ENCODE measurements at places on chromosomes 13 and 19.

DNA sequence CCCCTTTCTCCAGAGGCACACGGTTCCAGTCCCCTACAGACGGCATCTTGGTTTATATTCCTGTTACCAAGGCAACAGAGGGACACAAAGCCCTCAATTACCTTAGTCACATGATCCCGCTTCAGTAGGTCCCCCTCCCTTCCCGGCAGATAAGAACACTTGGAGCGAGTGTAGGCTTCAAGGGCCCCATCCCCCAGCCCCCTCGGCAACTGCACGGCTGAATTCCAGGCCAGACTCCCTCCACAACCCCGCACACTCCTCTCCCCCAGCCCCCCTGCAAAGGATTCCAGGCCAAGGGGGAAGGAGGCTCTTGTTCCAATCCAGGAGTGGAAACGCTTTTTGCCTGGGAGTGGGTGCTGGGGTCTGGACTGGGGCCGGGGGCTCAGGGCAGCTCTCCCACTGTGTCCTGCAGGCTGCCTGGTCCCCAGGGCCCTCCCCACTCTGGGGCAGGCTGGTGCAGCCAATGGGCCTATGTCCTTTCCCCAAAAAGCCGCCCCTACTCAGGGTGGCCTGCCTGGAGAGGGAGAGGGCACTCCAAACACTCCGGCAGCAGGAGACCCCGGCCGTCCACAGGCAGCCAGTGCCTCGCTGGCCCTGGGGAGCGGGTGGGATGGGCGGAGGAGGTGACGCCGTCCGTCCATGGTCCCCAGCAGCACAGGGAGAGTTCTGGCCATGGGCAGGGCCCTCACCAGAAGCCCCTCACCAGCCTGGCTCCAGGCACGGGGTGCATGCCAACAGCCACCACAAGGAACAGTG lies 62.6 kb downstream of the MLLT1 start:
- no peak for DNase-seq

DNA sequence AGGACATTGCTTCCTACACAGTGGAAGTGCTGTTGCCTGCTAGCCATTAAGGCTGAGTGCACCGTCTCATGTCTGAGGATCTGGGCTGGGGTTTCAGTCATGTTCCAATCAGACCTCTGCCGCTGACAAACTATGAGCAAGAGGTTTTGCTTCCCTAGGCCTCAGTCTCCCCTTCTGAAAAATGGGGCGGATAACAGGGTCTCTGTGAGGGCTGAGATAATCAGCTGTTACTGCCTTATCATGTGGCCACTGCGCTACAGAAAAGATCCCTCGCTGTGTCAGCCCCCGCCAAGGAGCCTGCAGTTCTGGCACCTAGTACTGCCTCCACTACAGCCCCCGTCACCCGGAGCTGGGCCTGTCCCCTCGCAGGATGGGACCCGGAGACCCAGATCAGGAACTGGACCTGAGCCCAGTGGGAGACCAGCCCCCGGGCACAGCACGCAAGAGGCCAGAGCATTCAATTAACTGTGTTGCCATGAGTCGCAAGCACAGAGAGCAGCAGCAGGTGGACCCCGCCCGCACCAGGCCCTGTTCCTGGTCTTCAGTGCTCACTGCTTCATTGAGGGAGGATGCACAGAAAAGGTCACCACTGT lies 3.0 kb upstream of the PNKP start:
- no peak for DNase-seq

GRCh38 chr19:12825254-12826131 lies 8.9 kb downstream of the RTBDN start:
- no peak for DNase-seq

DNA sequence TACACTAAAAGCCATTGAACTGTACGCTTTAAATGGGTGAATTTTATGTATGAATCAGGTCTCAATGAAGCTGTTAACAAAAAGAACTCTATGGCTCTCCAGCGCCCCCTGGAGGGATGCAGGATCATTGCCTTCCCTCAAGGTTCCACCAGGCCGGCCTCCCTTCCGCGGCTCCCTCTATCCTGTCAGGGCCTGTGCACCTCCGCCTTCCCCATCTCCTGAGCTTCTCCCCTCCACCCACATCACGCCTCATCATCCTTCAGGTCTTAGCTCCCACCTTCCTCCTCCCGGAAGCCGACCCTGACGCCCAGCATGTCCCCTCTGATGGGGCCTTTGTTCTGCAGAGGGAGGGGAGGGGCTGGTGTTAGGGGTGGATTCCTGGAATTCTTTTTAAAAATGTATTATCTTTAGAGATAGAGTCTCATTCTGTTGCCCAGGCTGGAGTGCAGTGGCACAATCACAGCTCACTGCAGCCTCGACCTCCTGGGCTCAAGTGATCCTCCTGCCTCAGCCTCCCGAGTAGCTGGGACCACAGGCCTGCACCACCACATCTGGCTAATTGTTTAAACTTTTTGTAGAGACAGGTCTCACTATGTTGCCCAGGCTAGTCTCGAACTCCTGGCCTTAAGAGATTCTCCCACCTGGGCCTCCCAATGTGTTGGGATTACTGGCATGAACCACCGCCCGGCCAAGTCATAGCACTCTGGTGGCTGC lies 27.7 kb downstream of the MEIS3 start:
- peak; percentile 86 for DNase-seq

- DNase-seq = no peak
Observed at GRCh38 chr19:34432797-34433196, 4.6 kb downstream of the UBA2 start.

GRCh38 chr19:38070573-38070972 lies 153.4 kb downstream of the DPF1 start:
- no peak for DNase-seq

DNA sequence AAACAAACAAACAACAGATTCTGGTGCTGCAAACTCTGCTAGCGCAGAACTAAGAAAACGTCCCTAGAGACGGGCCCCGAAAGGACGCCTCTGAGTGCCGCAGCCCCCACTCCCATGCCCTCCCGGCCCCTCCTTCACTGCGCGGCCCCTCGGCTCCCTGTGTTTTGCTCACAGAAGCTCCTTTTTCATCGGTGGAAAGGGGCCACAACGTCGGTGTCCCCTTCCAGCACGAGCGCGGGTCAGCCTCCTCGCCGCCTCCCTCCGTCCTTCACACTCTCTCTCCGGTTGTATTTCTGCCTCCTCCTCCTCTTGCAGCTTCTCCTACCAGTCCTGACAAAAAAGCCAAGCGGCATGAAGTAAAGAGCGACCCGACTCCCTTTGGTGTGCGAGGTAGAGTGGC lies 14.8 kb upstream of the F7 start:
- DNase-seq = no peak

- DNase-seq = no peak
Observed at GRCh38 chr13:21348488-21349120, 110.5 kb downstream of the ZDHHC20 start.

GRCh38 chr13:56015919-56016318 lies 1124.8 kb upstream of the PRR20A start:
- DNase-seq = no peak

DNA sequence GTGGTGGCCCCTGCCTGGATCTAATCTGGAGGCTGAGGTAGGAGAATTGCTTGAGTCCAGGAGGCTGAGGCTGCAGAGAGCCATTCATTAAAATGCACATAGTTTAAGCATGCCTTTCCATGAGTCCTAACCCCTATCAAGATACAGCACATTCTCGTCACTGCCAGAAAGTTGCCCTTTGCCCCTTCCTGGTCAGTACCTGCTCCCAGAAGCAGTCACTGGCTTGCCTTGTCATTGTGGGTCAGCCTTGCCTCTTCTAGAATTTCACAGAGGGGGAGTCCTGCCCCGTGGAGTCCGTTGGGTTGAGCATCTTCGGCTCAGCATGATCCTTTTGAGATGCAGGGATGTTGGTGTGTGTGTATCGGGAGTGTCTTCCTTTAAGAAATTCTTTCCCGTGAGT lies 10.8 kb downstream of the BICRA start:
- DNase-seq = no peak

GRCh38 chr13:25966086-25966485 lies 85.7 kb downstream of the SHISA2 start:
- DNase-seq = no peak

DNA sequence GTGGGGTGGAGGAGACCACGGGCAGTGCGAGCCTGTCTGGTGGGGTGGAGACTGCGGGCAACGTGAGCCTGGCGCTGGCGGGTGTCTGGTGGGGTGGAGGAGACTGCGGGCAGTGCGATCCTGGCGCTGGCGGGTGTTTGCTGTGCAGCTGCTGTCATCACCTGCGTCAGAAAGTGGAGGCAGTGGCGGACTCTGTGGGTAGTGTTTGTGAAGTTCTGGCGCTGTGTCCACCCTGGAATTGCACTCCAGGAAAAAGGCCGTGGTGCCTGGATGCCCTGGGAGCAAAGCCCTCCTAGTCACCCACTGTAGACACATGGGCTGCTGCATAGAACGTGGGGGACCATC lies 6.2 kb downstream of the TEX29 start:
- no peak for DNase-seq

- DNase-seq = no peak
Observed at GRCh38 chr19:38975214-38975860, at the start of gene FBXO17. TSS of gene FBXO17 (minus strand) at chr19:38975742. CDS start at chr19:38950319, 25,423 bp downstream.

DNA sequence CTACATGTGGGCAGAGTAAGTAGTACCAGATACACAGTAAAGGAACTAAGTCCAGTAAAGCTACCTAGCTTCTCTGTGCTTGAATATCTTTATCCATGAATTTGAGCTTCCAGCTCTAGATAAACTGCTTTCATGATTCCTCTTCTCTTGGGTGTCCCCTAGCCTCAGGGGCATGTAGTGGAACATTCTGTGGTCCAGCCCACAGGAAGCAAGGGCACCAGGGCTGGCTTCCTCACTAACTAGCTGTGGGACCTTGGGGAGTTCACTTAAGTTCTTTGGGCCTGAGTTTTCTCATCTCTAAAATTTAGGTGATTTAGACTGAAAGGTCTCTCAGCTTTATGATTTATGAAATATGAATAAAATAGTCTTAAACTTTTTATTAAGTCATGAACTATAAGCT lies 185.7 kb downstream of the KATNAL1 start:
- DNase-seq = no peak

- DNase-seq = no peak
Observed at GRCh38 chr19:3743486-3743885, 18.0 kb downstream of the APBA3 start.

GRCh38 chr13:64314331-64314730 lies 2898.7 kb upstream of the PCDH20 start:
- DNase-seq = no peak

DNA sequence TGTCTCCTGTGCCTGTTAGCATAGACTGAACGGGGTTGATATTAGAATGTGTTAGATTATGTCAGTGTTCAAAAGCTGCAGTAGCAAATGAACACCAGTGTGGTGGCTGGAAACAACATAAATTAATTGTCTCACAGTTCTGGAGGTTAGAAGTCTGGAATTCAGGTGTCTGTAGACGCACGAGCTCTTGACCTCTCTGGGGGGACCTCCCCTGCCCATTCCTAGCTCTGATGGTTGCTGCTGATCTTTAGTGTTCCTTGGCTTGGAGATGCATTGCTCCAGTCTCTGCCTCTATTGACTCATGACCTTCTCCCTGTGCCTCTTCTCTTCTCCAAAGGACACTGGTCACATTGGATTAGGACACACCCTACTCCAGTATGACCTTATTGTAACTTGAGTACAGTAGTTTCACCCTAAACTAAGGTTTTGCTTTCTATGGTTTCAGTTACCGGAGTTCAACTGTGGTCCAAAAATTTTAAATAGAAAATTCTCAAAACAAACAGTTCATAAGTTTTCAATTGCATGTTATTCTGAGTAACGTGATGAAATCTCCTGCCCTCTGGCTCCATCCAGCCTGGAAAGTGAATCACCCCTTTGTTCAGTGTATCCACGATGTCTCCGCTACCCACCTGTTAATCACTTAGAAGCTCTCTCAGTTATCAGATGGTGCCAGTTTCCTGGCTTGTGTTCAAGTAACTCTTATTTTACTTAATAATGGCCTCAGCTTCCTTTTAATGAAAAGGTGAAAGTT lies 273.2 kb downstream of the MYO16 start:
- DNase-seq = no peak

DNA sequence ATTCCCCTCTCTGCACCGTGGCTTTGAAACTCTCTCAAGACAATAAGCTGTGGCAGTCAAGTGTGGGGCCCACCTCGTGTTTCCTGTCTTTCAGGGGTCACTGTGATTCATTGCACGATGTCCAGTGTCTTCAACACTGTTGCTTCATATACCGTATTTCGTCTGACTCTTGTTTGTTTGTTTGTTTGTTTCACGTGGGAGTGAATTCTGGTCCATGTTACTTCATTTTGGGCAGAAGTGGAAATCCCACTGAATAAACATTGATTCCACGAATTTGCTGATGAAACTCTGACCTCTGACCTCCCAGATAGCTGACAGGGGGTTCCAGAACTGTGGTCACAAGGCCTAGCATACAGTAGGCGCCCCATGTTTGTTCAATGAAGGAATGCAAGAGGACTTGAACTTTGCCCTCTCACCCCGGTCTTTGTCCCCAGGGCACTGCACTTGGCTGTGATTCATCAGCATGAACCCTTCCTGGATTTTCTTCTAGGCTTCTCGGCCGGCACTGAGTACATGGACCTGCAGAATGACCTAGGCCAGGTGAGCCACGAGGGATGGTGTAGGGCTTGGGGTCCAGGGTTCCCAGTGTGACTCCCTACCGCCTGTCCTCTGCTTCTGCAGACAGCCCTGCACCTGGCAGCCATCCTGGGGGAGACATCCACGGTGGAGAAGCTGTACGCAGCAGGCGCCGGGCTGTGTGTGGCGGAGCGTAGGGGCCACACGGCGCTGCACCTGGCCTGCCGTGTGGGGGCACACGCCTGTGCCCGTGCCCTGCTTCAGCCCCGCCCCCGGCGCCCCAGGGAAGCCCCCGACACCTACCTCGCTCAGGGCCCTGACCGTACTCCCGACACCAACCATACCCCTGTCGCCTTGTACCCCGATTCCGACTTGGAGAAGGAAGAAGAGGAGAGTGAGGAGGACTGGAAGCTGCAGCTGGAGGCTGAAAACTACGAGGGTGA lies 5.1 kb downstream of the NFKBIB start:
- no peak for DNase-seq

DNA sequence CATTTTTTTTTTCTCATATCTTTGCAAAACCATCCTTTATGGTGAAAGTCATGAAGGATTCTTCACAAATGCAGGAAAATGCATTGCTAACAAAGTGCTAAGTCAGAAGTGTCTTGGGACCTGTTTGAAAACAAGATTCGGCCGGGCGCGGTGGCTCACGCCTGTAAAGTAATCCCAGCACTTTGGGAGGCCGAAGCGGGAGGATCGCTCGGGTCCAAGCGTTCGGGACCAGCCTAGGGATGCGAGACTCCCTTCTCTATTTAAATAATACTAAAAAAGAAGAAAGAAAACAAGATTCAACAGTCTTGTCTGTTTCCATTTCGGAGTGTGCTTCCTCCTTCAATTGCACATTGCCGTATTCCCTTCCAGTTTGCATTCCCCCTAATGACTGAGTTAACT lies 819 bp downstream of the EID2B start:
- DNase-seq = no peak

DNA sequence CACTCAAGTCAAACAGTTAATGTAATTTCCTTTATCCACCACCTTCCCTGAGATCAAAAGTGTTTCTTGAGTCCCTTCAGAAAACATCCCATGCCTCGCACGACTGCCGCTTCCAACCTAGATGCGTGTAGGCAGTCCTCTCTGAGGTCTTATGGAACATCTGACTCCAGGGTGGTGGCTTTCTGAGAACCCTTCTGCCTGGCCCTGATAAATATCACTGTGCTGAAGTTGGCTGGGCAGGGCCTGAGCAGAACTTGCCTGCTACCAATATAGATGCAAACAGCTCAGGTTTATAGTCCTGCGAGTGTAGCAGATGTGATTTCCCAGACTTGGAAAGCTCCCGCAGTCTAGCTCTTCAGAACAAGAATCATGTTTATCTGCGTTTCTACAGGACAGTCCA lies 61.1 kb upstream of the GPR12 start:
- no peak for DNase-seq

- DNase-seq = no peak
Observed at GRCh38 chr13:51603716-51604115, 19.5 kb downstream of the WDFY2 start.

Measured in activated CD4-positive, alpha-beta T cell treated with anti-CD3 and anti-CD28 coated beads, Interleukin-2, Interleukin-6, amounts not matched to agents 100 ng/mL and 50 ng/mL, durations not matched to agents 16 hours and 8 hours (primary cell).